ENCODE measurements at places on chromosomes 12 and 14.

DNA sequence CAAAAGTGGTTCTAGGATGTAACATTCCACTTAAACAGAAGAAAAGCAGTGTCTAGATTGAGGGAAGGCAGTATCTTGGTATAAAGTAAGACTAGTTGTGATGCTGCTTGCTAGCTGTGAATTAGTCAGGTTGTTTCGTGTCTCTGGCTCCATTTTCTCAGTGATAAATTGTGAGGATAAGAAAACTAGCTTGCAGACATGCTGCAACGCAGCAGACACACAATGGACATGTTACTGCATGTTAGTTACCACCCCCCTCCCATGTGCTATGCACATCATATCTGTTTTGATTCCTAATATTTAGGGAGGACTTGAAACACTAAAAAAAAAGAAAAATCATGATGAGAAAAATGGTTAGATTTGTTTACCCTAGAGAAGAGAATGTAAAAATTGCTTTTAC lies 2.9 kb downstream of the CCNK start:
- no peak for DNase-seq

GRCh38 chr12:55823419-55823818 lies 5.6 kb downstream of the ORMDL2 start:
- no peak for DNase-seq

GRCh38 chr12:119841433-119842210 lies 35.5 kb downstream of the CIT start:
- DNase-seq: no peak

DNA sequence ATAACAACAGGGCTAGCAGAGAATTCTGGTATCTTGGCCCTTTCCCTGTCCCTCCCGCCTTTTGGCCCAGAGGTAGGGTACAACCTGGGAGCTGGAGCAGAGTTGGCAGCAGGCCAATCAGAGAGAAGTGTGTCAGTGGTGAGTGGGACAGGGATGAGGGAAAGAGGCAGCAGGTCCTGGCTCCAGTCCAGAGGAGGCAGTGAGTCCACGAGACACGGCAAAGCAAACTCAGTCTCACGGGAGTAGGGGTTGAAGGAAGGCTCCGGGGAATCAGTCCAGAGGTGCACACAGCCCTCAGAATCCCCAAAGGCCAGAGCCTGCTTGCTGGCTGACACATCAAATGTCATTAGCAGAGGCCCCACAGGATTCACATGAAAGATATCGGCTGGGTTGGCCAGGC lies 7.3 kb downstream of the PAN2 start:
- DNase-seq: no peak

GRCh38 chr12:5581019-5581418 lies 149.1 kb downstream of the NTF3 start:
- no peak for DNase-seq

- DNase-seq: no peak
Measured at GRCh38 chr12:12901158-12901791, 9.9 kb downstream of the GPRC5A start.

DNA sequence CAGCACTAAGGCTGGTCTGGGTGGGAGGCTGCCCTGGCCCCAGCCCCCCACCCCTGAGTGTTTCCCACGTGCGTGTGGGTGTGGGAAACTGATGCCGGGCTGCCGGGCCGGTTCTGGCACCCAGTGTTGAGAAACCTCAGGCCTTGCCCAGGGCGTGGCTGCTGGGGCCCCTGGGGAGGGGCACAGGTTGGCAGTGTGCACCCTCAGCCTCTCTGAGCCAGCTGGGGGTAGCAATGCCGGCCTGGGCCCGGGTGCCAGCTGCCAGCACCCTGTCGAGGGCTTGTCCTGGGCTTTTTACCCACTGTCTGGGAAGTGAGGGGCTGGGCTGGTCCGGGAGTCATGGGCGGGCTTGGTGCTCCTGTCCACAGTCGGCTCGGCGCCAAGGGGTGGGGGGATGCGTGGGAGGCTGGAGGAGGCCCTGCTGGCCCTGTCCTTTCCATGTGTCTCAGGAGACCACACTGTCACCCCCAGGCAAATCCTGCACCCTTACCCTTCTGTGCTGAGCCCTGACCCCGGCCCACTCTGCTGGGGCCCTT lies 15.7 kb downstream of the ASPG start:
- no peak for DNase-seq

GRCh38 chr12:56999456-56999855 lies 6.9 kb downstream of the ZBTB39 start:
- no peak for DNase-seq

GRCh38 chr12:124302807-124303578 lies 8.1 kb downstream of the RFLNA start:
- DNase-seq: no peak

- DNase-seq: no peak
Measured at GRCh38 chr14:60951776-60952435, 29.0 kb downstream of the TRMT5 start.

- no peak for DNase-seq
Measured at GRCh38 chr12:21476949-21477348, 24.5 kb downstream of the RECQL start.

All from iPS-NIHi11 (cell line).